ENCODE measurements at places on chromosomes 4 and X. TPM values are rescaled to one million over a fixed set of nuclear protein-coding genes. Genes with fewer than 3 reads are reported as not detected.

Gene GABRG1
- total RNA-seq = not detected

Gene HTR2C
- not detected for total RNA-seq

Gene CSAG2
- total RNA-seq = not detected

Gene GPR34
- not detected for total RNA-seq

Gene SLC7A11
- 10.3 TPM for total RNA-seq

Gene HEPH
- 4.7 TPM for total RNA-seq

Gene GUCY1B1
- total RNA-seq = 4.8 TPM

Gene ANKRD17
- total RNA-seq = 76.2 TPM

Gene CCDC110
- 0.20 TPM for total RNA-seq

Gene DACH2
- not detected for total RNA-seq

Gene GPC3
- total RNA-seq = 1.5 TPM

Gene KIT
- total RNA-seq = 0.78 TPM

Gene TCEAL5
- total RNA-seq = under 0.01 TPM

Gene RBPJ
- 121 TPM for total RNA-seq

Gene HMX1
- not detected for total RNA-seq

Gene PNCK
- not detected for total RNA-seq
